Left renal cortex interstitium (tissue), 4 donors: ENCODE measurements at places on chromosomes 7 and 10.

GRCh38 chr10:127552446-127552845, 3.3 kb downstream of the NPS start:
- no peak for DNase-seq

- no peak for DNase-seq
Measured at GRCh38 chr10:21372651-21373410, 152.7 kb downstream of the SKIDA1 start.

DNA sequence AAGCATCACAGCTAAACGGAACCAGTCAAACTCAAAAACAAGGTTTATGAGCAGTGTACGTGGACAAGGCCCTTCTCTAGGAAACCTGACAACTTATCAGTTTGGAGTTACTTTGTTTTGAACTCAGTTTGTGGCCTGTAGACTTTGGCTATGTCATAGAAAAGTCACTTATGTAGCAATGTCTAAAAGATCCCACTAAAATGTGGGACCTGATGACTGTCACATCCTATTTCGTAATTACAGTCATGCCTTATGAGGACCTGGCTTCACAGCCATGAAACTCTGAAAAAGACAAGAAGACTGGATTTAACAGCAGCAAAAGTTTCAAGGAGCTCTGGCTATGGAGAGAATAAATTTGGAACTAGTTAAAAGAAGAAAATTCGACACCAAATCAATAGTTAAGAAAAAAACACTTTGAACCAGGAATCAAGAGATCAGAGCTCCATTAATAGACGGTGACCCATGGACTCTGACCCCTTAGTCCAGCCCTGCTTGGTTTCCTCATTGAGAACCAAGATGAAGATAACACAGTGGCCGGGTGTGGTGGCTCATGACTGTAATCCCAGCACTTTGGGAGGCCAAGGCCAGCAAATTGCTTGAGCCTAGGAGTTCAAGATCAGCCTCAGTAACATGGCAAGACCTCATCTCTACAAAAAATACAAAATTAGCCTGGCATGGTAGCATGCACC, 204.3 kb downstream of the SFMBT2 start:
- no peak for DNase-seq

- no peak for DNase-seq
Measured at GRCh38 chr7:6234384-6234783, 38.0 kb downstream of the CYTH3 start.

GRCh38 chr7:155785536-155785935, 26.7 kb downstream of the SHH start:
- DNase-seq, result no peak

GRCh38 chr10:33506838-33507661, 172.6 kb upstream of the NRP1 start:
- DNase-seq, result no peak

DNA sequence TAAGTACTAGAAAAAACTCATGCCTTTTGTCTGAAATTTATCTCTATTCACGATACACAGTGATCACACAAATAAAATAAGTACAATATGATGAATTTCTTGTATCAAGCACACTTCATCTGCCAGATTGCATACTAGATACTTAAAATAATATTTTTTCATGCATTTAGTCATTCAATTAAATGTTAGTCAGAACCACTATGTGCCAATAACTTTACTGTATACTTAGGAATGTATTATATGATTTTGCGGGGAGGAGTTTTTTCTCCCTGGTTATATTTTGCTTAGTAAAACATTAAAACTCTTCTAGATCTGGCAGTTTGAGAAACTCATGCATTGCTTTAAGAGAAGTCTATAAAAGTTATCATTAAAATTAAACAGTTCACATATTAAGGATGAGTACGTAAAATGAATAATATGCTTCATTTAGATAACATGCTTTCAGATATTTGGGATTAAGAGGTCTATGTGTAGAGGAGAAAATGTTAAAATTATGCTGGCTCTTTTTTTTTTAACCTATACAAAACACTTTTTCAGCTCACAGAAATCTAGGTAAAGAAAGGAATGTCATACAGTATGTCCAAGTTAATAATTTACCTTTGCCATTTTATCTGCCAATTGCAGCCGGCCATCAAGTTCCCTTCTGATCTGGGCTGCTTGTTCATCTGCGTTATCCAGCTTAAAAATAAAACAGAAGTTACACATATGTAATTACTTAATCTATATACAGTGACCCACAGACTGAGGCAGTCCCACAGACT, 70.1 kb downstream of the RNF133 start:
- DNase-seq, result no peak

GRCh38 chr7:28410628-28411531, 1.4 kb upstream of the CREB5 start:
- no peak for DNase-seq

- no peak for DNase-seq
Measured at GRCh38 chr10:44773565-44773964, 137.6 kb upstream of the TMEM72 start.

DNA sequence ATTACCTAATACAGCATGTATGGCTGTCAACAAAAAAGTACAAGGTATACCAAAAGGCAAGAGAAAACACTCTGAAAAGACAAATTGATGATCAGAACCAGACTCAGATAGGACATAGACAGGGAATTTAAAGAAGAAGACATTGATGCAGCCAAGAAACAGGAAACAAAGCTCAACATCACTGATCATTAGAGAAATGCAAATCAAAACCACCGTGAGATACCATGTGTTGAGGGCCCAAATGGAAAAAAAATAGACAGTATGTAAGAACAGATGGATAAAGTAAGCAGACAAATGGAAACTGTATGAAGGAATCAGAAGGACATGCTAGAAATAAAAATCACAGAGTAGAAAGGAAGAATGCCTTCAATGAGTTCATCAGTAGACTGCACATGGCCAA, 23.3 kb downstream of the CARD11 start:
- DNase-seq, result no peak

DNA sequence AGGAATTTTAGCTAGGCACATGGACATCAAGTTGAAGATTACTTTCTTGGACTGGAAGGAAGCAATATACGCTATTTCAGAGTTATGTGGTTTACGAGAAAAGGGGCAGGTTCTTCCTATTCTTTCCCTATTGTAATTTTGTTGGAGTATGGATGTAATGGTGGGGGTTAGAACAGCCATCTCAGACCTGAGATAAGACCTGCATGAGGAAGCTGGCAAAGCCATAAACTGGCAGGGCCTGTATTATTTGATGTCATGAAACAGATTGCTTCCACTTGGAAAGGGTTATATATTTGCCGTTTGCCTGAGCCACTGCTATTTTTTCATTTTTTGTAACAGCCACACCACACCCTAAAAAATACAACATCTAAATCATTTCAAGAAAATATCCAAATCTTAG, 220.5 kb upstream of the MAGI2 start:
- no peak for DNase-seq

GRCh38 chr7:125355899-125356298, 426.3 kb upstream of the POT1 start:
- DNase-seq, result no peak
